Right lobe of liver (tissue), 6 donors: ENCODE measurements at places on chromosomes 12 and 14. TPM values are rescaled to one million over a fixed set of nuclear protein-coding genes. Genes with fewer than 3 reads are reported as not detected.

GRCh38 chr14:69244946-69245345 lies 15.0 kb upstream of the GALNT16 start:
- no peak for DNase-seq

The KERA gene
- total RNA-seq = not detected

DNA sequence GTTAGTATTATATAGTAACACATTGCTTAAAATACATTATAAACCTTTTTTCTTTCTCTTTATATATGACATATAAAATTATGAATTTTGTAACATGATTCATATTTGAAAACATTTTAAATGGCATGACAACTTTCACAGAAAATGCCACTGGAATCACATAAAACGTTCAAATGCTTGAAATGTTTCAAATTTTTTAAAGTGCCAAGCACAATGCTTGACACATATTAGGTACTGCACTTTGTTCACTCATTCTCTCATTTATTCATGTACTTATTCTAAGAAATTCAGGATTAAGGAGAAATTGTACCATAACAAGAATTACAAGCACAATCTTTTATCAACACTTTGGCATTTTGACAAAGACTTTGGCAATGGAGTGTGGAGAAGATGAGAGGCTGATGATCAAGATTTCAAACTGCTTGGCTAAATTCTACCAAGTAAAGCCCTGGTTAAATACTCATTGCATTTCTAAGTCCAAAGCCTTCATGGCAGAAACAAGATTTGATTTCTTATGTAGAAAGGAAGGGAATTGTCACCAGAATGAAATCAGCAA lies 232.2 kb downstream of the C12orf50 start:
- DNase-seq = no peak

The ITGB7 gene
- 3.7 TPM for total RNA-seq

- DNase-seq = no peak
Measured at GRCh38 chr12:13095266-13095995, 8.0 kb downstream of the GSG1 start.

DNA sequence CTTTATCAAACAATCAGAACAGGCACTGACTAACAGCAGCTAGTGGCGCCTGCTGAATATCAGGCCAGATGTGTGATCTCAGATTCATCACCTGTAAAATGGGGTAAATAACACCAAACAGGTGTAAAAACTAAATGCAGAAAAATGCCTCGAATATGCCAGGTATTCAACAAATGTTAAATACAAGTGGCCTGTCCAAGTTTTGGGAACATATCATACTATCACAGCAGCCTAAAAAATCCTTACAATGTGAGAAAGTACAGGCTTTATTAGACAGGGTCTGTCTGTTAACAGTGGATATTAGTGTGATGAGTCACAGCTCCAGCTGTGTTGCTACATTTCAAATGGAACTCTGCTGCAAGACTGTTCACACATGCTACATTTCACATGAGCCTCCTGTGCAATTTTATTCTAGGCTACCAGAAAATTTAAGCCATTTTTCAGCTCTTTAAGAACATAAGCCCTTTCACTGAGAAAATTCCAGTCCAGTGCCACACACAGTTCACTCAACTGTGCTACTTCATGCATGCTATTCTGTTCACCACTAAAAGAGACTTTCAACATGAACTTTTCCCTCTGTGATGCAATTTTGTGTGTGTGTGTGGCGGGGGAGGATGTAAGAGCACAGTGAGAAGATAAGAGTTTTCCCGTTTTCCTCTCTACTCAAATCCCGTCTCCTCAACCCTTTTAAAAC lies 56.7 kb downstream of the MSRB3 start:
- peak; percentile 35 for DNase-seq

GRCh38 chr14:70780396-70781075 lies 28.8 kb downstream of the MAP3K9 start:
- no peak for DNase-seq

- DNase-seq = no peak
Measured at GRCh38 chr14:68103853-68104252, 284.3 kb downstream of the RAD51B start.

GRCh38 chr12:121767525-121768016 lies 25.9 kb downstream of the RHOF start:
- no peak for DNase-seq

GRCh38 chr12:18327036-18327435 lies 65.7 kb downstream of the PIK3C2G start:
- DNase-seq = no peak

DNA sequence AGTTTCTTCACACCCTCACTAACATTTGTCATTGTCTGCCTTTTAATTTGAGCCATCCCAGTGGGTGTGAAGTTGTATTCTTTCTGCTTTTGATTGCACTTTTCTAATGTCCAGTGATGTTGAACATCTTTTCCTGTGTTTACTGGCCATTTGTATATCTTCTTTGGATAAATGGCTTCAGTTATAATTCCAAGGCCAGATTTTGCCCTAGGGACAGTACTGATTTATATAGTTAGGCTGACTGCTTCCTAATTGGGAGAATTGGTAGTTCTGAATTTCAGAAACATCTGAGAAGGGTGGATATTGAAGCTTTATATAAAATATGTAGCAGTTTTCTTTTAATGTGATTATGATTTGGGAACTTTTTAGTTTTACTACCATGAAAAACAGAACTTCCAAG lies 97.4 kb downstream of the BORCS5 start:
- no peak for DNase-seq

DNA sequence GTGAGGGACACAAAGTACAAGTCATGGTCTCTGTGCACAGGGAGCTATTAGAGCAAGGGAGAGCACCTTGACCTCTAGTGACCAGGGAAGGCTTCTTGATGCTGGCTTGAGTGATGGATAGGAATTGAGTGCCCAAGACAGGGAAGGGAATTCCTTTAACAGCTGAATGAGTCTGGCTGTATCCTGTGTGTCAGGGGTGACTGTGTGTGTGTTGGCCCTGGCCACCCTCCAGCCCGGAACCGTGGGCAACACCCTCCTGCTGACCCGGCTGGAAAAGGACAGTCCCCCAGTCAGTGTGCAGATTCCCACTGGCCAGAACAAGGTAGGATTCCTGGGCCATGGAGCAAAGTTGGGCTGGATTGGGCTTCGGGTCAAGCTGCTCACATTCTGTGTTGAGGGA lies 5.5 kb upstream of the PFDN5 start:
- DNase-seq = no peak

The KCNC2 gene
- not detected for total RNA-seq

GRCh38 chr12:107610021-107610859 lies 75.4 kb upstream of the PWP1 start:
- no peak for DNase-seq

- DNase-seq = peak; percentile 89
Measured at GRCh38 chr12:125983094-125983783, 918.0 kb downstream of the AACS start.

- no peak for DNase-seq
Measured at GRCh38 chr14:39733741-39734140, 301.5 kb upstream of the FBXO33 start.

DNA sequence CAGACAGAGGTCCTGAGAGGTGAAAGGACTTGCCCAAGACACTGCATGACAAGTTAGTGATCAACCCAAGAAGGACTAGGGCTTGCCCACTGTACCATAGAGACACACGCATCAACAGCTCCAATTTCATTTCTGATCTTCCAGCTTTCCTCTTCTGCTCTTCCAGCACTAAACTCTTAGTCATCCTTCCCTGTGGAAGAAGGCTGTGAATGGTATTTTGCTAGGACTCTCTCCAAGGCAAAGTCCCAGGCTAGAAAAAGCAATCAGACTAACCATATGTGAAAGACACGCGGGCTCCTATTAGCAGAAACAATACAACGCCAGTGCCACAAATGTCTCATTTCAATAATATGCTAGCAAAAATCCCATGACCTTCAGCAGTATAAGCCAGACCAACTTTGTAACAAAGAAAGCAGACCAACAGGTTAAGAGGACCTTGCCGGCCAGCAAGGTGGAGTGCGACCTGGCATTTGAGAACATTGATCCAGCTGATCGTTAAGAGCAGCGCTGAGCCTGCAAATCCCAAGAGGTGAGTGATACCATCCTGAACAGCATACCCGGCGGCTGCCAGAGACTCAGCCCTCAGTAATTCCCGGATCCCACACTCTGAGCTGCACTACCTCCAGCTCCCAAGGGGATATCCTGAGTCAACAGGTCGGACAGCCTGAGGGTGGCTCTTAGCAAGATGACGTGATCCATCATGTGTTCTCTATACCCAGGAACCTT lies 132.5 kb downstream of the FOXN3 start:
- peak; percentile 27 for DNase-seq

The LRRC23 gene
- total RNA-seq = 4.3 TPM

The AVPR1A gene
- 12.5 TPM for total RNA-seq

The TEX22 gene
- 0.44 TPM for total RNA-seq

The KIF21A gene
- total RNA-seq = 18.4 TPM

DNA sequence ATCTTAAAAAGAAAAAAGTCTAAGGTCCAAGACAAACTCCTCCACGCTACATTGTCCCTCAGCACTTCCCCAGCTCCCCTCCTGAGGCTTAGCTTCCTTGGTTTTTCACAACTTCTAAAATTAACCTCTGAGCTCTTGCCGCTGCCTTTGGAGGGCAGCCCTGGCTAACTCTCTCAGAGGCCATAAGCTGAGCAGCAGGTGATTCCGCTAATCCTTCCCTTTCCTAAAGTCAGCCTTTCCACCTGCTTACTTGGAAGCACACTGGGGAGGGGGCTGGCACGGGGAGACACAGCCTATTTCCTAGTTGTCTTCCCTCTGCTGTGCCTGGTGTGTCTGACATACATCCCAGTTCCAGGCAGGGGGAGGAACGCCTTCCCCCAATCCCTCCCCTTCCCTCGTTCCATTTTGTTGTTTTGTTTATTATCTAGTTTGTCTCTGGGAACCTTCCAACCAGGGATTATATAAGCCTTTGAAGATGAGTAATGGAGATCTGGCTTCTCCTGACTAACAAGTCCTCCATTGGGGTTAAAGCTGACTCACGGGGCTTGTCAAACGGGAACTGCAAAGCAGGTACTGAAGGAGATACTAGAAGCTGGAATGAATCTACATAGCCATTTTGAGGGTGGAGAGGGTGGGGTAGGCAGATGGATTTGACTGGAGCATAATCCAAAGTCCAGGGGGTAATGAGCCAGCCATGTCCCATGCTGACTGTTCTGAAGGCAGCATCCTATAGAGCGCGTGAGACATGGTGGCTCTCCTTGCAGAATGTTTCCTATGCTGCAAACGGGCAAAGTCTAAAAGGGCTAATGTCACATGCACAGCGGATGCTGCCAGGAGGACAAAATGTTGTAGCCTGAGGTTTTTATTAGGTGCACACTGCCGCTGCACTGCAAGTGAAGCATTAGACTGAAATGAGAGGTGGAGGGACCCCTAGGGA lies 230.8 kb downstream of the FOXN3 start:
- DNase-seq = no peak

DNA sequence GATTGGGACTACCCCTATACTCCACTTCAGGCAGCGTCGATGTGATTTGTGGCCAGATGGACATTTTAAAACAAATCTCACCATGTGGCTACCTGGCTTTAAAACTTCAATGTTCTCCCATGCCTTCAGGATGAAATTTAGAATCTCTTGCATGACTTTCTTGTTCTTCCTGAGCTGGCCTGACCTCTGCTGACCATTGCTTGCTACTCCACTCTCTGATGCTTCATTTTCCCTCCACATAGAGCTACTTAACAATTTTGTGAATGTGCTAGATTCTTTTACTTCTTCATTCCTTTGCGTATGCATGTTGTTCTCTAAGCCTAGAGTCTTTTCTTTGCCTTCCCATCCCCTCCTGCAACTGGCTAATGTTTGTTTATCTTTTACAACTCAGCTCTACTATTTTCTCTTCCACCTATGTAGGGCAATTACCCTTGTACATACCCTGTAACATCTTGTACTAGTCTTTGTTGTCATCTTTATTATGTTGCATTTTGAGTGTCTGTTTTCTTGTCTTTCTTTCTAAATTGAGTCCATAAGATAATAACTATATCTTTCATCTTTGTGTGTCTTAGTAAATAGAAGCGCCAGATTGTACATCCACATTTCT lies 41.2 kb downstream of the YLPM1 start:
- no peak for DNase-seq

DNA sequence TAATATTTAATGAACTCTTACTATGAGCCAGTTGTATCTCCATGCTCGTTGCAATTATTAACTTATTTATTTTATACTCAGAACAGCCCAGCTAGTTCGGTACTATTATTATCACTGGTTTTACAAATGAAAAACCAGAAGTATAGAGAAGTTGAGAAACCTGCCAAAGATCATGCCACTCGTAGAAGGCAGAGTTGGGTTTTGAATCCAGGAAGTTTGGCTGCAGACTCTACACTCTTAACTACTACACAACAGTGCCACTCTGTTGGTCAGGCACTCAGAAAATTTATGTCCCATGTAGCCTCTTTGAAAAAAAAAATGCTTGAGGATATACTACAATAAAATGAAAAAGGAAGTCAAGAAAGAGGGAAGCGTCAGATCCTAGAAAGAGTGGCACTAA lies 71.5 kb upstream of the ARID2 start:
- DNase-seq = no peak

GRCh38 chr14:21804981-21805380 lies 131.4 kb upstream of the OR4E1 start:
- DNase-seq = no peak

- peak; percentile 21 for DNase-seq
Measured at GRCh38 chr14:104267895-104268294, 129.5 kb downstream of the KIF26A start.

DNA sequence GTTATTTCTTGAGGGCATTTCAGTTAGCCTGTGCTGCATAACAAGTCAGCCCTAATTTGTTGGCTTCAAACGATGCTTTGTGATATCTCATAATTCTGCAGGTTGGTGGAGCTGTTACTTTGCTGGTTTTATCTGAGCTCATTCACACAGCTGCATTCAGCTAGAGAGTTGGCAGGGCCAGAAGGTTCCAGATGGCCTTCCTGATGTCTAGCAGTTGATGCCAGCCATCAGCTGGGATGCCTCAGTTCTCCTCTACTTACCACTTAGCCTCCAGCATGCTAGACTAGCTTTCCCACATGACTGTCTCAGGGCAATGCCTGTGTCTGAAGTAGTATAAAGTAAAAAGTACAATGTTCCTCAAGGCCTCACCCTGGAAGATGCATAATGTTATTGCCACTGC lies 130.6 kb downstream of the SLC35F4 start:
- no peak for DNase-seq

- no peak for DNase-seq
Measured at GRCh38 chr14:21133901-21134300, 22.0 kb downstream of the OR5AU1 start.

DNA sequence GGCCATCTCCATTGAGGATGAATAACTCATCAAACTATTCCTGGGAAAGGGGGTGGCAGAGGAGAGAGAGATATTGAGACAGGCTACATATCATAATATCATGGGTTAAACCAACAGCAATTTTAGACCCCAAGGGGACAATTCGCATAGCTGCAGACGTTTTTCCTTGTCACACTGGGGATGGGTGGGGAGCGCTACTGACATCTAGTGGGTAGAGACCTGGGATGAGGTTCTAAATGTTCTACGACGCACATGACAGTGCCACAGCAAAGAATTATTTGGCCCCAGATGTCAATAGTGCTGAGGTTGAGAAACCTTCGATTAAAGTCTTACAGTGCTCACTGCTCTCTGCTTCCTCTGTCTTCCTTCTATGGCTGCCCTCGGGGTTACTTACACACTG lies 425.6 kb downstream of the NRXN3 start:
- DNase-seq = no peak
